Upper lobe of right lung (tissue), 1 donor: ENCODE measurements at places on chromosomes 1 and 21.

DNA sequence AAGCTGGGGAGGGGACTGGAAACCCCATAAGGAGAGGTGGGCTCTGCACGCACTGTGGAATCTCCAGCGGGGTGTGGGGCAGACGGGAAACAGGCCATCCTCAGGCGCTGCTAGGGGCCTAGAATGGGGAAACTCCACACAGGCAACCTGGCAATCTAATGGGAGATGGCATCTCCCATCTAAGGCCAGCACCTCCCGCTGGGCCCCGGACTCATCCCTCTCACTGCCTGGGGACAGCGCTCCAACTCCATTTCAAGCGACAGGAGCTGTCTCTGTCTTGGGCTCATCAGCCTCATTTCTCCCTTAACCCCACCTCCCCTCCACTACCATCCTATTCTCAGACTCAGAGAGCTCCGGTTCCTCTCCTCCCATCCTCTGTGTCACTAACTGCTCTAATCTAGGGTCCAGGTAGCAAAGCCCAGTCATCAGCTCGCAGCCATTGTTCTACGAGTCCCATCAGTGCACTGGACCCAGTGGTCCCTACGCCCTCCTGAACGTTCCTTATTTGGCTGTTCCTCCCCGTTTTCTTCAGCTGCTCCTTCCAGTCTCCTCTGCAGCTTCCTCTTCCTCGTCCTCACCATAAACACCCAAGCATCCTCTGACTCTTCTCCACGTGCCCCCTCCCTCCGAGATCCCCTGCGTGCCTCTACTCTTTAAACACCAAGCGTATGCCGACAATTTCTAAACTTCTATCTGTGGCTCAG is 93.4 kb upstream of the CASZ1 start:
- no peak for DNase-seq

DNA sequence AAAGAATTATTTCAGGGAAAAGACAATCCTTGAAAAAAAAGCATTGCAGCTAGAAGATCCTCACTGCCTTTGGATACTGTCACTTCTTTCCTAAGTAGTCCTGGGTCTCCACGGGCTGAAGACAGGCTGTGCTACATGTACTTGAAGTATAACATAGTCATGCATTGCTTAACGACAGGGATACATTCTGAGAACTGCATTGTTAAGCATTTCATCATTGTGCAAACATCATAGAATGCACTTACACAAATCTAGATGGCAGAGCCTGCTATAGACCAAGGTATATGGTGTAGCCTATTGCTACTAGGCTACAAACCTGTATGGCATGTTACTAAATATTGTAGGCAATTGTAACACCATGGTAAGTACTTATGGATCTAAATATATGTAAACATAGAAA is 54.0 kb downstream of the KIAA0040 start:
- no peak for DNase-seq

DNA sequence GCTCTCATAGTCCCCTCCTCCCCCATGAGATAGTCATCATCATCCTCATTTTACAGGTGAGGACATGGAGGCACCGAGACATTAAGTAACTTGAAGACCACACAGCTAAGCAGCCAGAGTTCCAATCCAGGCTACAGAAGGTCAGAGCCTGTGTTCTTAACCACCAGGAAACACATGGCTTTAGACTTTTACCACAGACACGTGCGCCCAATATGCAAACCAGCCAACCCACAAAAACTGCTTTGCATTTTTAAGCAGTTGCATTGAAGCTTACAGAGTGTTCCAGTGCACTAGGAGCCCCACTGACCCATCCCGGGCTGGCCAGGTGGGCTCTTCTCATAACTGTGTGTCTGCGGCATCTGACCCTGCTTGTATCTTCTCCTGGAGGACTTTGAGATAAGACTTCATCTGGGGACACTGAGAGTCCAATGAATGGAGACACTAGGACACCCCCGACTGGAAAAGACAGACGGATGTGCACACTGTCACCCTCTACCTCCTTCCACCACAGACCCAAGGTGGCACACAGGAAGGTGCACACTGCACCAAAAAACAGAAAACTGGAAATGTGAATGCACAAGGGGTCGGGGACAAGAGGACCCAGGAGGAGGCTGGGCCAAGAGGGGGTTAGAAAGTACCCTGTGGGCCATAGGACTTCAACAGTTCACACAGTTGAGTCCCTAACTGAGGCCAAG is 56.4 kb downstream of the ETS2 start:
- no peak for DNase-seq

DNA sequence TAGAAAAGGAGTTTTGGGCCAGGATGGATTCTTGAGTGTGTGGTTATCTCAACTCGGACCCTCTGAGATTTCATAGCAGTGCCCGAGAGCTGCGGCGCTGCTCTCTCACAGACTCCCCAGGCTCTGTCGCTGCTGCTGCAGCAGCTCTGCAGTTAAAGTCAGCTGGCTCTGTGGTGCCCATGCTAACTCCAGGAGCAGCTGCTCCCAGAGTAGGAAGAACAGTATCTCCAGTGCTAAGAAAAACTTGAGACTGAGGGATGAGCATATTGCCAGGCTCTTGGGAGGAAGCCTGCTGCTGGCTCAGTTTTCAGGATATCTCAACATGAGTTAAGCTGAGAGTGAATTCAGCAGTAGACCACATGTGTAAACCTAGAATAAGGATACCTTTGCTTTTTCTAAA is 4.5 kb downstream of the LCE2D start:
- DNase-seq: no peak

DNA sequence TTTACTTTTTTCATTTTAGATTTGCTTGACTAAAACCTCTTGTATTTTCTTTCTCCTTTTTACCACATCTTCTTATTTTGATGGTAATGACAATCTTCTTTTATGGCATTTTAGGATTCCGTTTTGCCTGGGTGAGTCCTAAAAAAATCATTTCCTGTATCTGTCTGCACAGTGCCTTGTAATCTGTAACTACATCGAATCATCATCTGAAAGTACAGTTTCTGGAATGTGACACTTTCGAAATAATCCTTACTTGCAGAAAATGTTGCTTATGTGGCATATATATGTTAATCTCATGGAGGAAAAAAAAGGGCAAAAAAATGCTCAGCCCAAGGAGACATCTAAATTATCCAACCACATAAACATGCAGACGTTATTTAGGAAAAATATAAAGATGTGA is 29.0 kb downstream of the GREM2 start:
- DNase-seq: no peak

- no peak for DNase-seq
Measured at GRCh38 chr1:169741666-169742394, 8.0 kb upstream of the SELE start.

GRCh38 chr1:89629146-89629545 is 3.8 kb upstream of the LRRC8C start:
- no peak for DNase-seq

DNA sequence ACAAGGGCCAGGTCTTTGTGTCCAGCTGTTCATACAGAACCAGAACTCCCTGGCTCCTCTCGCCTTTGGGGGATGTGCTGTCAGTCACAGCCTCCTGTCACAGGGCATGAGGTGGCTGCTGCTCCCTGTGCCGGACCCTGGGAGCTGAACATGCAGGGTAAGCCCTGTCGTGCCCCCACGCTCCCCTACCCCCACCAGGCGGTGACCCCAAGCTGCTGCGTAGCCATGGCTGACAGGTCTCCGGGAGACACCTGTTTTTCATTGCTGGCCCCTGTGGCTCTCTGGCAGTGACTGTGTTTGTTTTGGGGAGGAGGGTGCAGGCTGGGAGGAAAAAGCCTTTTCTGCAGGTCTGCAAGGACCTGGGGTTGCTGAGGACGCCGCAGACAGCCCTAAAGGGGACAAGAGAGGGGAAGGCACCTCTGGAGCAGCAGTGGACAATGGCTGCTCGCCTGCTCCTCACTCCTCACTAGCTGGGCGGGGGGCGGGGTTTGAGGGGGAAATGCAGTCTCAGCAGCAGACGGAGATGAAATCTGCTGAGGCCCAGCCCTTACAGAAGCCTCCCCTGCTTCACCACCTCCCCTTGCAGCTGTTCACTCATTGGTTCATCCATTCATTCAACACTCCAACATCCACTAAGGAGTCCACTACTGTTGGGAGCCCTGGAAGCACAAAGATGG is 81.4 kb downstream of the TRABD2B start:
- no peak for DNase-seq

GRCh38 chr1:110234691-110235090 is 24.6 kb downstream of the KCNC4 start:
- no peak for DNase-seq

- DNase-seq: peak; percentile 73
Measured at GRCh38 chr1:90394247-90394646, 322.9 kb downstream of the BARHL2 start.

DNA sequence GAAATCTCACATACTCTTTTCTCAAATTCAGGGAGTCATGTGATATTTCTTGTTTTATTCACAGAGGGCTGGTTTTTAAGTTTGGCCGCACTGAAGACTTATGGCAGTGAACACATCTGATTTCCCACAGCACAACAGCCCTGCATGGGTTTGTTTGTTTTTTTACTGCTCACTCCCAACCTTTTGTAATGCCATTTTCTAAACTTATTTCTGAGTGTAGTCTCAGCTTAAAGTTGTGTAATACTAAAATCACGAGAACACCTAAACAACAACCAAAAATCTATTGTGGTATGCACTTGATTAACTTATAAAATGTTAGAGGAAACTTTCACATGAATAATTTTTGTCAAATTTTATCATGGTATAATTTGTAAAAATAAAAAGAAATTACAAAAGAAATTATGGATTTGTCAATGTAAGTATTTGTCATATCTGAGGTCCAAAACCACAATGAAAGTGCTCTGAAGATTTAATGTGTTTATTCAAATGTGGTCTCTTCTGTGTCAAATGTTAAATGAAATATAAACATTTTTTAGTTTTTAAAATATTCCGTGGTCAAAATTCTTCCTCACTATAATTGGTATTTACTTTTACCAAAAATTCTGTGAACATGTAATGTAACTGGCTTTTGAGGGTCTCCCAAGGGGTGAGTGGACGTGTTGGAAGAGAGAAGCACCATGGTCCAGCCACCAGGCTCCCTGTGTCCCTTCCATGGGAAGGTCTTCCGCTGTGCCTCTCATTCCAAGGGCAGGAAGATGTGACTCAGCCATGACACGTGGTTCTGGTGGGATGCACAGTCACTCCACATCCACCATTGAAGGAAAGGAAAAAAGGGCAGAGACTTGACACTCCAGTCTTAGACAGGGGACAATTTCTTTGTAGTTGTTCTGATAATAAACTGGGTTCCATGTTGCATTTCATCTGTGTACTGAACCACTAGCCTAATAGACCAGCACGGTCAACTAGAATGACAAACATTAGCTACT is 22.8 kb downstream of the TMEM50A start:
- DNase-seq: no peak

DNA sequence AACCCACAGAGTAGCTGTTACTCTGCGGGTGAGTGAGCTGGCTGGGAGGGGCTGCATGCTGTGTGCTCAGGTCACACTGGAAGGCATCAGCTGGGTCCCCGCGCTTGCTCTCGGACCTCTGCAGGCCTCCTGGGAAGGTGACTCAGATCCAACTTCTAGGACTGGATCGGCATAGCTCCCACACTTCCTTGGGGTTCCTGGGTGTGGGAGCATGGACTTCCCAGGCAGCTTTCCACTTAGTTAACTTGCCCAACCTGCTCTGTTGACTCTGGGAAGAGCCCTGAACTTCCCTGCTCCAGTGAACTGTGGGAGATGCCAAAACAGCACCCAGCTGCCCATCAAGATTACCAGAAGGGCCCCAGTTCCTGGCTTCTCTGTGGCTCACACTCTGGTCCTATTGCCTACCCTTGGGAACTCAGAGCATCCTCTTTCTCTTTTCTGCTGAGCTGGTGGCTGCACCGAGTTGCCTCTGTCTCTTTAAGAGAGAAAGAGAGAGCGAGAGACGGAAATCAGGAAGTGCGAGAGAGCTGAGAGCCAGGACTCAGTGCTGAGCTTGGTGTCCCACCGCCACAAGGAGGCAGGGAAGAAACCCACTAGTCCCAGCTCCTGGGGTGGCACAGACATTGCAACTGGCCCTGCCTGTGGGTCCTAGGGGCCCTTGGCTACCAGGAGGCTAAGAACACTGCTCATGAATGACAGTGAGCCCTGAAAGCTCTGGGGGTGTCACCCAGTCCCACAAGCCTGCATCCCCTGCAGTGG is at the start of gene IKBKE:
TSS of gene IKBKE (plus strand) at position 544 of the 759 bp plus-strand sequence. CDS start 2,752 bp downstream, outside the sequence.
- DNase-seq: peak; percentile 74

GRCh38 chr1:52264530-52265115 is 101.4 kb downstream of the CC2D1B start:
- no peak for DNase-seq

GRCh38 chr1:8003438-8004112 is 22.5 kb downstream of the ERRFI1 start:
- DNase-seq: no peak

DNA sequence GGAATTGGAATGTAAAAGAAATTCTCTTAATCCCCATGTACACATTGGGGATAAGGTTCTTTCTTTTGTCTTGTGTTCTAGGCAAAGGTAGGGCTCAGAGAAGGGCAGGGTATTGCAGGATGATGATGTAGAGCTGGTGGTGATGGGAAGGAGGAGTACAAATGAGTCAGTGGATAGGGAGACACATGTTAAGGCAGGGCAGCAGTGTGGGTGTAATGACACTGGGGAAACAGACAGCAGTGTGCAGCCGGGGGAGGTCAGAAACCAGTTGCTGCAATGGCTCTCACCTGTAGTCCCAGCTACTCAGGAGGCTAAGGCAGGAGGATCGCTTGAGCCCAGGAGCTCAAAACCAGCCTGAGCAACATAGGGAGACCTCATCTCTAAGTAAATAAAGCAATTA is 5.1 kb downstream of the NLRP3 start:
- no peak for DNase-seq
